ENCODE measurements at places on chromosomes 5 and 9.

DNA sequence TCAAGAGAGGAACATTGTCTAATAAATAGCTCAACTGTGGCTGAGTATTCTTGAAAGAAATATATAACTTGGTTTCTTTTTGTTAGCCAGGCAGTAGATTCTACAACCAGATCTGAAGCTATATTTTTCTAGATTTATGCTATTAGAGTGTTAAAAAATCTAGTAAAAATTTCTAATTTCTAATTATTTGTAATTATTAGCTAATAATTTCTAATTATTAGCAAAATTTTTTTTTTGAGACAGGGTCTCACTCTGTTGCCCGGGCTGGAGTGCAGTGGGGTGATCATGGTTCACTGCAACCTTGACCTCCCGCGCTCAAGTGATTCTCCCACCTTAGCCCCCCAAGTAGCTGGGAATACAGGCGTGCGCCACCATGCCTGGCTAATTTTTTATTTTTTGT, 2.8 kb downstream of the RAD17 start:
- no peak for DNase-seq

- no peak for DNase-seq
Measured at GRCh38 chr9:28938981-28939380, 1365.7 kb upstream of the C9orf72 start.

DNA sequence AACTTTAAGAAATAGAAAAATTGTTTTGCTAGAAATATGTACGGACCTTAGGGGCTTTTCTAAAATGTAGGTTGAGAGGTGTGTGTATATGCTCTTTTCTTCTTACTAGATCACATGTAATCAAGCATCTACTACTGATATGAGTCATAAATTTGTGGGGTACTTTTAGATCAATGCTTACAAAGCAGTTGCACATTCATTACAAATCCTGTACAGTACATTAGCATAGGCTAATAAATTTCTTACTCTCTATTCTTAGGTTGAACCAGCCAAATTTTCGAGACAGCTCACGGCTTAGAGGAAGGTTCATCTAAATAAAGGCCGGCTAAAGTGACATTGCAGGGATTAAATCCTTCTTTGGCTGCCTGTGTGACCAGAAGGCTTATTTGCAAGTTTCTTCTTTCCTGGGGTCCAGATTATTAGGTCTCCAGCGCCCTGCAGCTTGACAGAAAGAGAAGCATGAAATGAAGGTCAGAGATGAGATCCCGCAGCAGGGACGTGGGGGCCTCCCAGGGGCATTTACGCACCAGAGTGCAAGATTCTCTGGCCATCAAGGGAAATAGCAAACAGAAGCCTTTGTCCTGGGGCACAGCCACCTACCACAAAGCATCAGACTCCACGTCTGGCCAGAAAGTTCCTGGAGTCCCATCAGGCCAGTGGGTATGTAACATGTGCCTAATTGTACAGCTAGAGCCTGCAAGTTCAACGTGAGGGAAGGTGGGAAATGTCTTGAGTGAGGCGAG, 53.0 kb downstream of the NIM1K start:
- no peak for DNase-seq

DNA sequence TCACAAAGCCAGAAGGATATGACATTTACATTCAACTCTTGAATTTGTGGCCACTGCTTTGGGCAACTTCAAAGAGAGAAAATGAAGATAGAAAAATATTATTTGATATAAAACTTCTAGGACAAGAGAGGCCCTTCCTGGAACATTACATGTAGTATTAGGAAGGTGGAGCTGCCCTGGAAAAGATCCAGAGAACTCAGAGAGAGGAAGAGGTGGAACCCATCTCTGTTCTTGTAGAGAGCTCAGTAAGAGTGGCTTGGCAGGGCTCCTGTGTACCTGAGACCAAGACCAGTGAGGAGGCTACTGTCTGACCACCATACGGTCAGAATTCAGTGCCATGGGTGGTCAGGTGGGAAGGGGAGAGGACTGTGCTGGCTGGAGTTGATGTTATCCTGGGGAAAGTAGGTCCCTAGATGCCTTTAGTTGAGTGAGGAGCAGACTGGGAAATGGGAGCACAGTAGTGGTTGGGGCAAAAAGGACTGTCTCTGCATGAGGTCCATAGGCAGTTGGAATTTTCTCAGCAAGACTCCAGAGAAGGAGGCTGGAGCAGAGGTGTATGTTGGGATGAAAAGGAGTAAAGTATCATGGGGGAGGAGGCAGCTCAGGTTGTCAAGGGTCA, 7.6 kb downstream of the TGFBI start:
- DNase-seq = no peak

DNA sequence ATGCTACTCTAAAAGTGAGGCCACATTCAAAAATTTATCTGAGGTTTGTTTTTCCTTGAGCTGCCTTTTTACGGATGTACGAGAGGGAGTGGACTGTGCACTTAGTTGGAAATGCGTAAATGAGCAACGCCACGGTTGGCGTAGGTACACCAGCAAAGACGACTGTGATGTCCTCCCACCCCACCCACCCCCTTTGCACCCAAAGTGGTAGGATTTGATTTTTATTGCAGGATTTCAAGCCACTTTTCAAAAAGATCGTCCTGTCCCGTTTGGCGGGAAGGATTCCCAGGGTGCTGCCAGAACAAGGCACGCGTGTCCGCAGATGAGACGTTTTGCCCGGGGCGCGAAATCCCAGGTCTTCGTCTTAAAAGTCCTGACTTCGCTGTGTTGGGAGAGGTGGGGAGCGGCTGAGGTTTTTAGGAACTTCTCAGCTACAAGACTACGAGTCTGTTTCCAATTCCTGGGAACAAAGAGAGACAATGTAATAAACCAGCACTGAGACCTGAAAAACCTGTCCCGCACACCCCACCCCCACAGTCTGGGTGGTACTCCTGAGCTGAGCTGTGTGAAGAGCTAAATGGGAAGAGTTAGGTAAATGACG, 1.0 kb upstream of the TLE1 start:
- no peak for DNase-seq

- no peak for DNase-seq
Measured at GRCh38 chr9:97918611-97919010, 3.7 kb downstream of the TRMO start.

DNA sequence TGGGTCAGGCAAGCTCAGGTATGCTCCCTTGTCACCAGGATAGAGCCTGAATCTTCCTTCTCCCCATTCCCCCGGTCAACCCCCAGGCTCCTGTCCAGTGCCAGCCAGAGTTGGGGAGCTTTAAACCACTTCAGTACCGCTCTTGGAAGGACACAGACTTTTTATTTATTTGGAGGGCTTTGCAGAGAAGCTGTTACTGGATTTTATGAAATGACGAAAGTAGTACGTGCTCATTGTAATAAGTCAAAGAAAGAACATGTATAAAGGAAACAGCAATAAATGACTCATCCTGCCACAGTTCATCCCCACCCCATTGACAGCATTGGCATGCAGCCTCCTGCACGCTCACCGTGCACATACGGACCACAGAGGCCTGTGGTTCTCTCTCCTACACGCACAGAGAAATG, 230.3 kb downstream of the AUH start:
- DNase-seq = no peak

DNA sequence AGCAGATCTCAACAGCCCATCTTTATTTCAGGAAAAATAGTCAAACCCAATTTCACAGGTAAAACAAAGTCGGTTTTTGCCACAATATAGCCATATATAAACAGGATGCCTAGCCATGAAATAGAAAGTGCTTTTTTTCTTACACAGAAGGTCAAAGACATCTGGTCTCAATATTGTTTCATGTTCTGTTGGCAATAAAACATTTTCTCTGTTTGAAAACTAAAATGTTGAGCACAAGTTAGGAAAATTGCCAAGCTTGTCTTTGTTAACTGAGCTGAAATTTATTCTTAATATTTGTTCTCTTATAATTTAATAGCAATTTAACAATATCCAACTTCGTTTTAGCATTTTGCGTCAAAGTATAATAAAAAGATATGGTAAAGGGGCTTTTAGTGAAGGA, 673.4 kb downstream of the DTWD2 start:
- DNase-seq = no peak

DNA sequence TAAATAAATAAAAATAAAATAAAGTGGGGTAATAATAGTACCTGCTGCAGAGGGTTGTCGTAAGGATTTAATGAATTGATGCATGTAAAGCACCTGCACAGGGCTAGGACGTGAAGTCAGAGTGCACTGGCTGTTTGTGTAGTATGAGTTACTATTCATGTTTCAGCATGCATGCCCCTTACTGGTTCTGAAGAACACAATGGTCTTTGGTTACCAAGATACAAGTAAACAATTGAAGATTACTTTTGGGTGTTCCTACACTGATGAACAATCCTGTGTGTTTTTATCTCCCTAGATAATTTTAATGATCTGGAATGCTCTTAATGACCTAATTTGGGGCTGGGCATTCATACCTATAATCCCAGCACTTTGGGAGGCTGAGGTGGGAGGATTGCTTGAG, 23.2 kb upstream of the PRRC2B start:
- DNase-seq = no peak

DNA sequence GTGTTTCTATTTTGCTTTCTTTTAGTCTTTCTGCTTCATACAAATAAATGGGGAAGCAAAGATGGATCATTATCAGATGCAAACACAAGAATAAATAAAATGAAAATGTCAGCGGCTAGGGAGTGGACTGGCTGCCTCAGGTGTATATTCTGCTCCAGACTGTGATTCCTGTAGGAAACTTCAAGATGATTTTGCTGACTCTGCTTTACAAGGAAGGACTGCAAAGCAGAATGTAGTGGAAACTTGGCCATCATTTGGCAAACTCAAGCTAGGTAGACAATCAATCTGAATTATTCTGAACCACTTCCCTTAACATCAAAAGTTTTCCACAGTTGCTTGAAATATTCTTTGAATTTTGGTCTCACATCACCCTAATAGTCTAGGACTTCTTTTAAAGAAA, 38.1 kb upstream of the NREP start:
- no peak for DNase-seq

GRCh38 chr5:43078956-43079355, 38.8 kb upstream of the ANXA2R start:
- no peak for DNase-seq

DNA sequence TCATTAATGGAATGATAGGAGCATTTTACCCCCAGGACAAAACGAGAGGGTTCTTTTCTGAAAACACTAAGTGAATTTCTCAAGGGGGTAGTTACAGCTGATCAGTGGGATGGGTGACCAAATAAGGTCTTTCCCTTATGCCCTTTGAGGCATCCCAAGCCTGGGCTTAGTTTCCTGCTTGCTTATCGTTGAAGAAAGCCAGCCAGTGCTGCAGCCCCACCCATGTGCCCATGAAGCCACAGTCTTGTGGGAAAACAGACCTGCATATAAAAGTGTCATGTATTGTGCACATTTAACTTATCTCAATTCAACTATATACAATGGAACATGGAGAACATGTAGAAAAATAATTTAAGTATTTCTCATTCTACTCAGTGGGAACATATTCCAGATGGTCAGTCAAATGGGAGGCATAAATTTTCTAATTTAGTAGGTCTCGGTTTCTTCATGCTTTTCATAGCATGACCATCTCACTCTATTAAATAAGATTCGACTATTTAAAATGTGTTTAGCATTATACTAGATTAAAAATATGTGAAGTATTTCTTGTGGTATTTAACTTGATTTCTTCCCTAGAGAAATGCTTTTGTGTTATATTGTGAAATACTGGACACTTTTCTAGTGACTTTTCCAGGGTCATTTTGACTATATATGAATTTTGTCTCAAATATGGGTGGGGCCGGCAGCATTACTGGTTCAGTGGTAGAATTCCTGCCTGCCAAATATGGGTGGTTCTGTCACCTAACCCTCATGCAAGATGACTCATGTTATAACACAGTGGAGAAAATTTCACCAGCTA, 189.7 kb upstream of the SGCD start:
- DNase-seq = no peak

- no peak for DNase-seq
Measured at GRCh38 chr9:35518981-35519679, 29.2 kb downstream of the RUSC2 start.

DNA sequence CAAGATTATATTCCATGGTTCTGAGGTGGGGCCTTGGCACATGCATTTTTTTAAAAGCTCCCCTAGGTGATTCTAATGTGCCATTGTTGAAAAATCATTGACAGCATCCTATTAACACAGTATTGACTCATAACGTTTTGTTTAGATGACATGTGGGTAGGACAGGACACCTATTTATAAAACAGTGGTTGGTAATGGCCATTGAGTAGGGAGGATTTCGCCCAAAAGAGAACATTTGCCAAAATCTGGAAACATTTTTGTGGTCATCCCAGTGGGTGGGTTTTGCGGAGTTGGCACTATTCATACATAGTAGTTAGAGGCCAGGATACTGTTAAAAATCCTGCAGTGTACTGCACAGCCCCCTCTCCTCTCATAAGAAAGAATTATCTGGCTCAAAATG, 6.4 kb upstream of the CHD1 start:
- no peak for DNase-seq

- DNase-seq = no peak
Measured at GRCh38 chr5:22521521-22521920, 331.6 kb downstream of the CDH12 start.

DNA sequence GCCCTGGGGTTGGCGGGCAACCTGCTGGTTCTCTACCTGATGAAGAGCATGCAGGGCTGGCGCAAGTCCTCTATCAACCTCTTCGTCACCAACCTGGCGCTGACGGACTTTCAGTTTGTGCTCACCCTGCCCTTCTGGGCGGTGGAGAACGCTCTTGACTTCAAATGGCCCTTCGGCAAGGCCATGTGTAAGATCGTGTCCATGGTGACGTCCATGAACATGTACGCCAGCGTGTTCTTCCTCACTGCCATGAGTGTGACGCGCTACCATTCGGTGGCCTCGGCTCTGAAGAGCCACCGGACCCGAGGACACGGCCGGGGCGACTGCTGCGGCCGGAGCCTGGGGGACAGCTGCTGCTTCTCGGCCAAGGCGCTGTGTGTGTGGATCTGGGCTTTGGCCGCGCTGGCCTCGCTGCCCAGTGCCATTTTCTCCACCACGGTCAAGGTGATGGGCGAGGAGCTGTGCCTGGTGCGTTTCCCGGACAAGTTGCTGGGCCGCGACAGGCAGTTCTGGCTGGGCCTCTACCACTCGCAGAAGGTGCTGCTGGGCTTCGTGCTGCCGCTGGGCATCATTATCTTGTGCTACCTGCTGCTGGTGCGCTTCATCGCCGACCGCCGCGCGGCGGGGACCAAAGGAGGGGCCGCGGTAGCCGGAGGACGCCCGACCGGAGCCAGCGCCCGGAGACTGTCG, 976 bp downstream of the RXFP3 start:
- DNase-seq = no peak

DNA sequence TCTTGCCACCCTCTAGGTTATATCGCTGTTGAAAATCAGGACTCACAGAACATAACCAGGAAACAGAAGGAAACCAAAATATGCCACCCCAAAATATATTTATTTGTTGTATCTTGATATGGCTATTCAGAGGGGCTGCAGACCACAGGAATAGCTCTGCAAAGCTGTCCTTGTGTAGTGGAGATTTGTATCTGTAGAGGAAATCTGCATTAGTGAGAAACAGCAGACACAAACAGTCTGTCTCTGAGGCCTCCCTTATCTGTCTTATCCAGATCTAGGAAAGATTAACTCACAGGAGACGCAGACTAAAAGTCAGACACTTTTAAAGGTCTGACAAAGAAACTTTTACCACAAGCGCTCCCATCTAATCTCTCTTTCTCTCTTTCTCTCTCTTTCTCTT, 54.1 kb upstream of the CEMIP2 start:
- no peak for DNase-seq

Measured in NCI-H2171 (cell line).